Kidney epithelial cell (primary cell): ENCODE measurements at places on chromosomes 4 and X. TPM values are rescaled to one million over a fixed set of nuclear protein-coding genes. Genes with fewer than 3 reads are reported as not detected.

GRCh38 chr4:76705472-76705871 lies 192.5 kb downstream of the SOWAHB start:
- no peak for DNase-seq

PHOX2B gene
- not detected in 2 replicates for total RNA-seq

GRCh38 chr4:189858435-189858834 lies 82.2 kb upstream of the FRG1 start:
- DNase-seq: no peak

SOWAHD gene
- total RNA-seq: not detected in 2 replicates
